HT1080 (cell line): ENCODE measurements at places on chromosomes 2 and 18. TPM values are rescaled to one million over a fixed set of nuclear protein-coding genes. Genes with fewer than 3 reads are reported as not detected.

C18orf54 gene
- 7.7 and 8.2 TPM in 2 replicates for total RNA-seq

KCNJ3 gene
- total RNA-seq: 0.37 TPM in 1 of 2 replicates, not detected in the other

CABYR gene
- total RNA-seq: 1.0 TPM in 1 of 2 replicates, not detected in the other

DNA sequence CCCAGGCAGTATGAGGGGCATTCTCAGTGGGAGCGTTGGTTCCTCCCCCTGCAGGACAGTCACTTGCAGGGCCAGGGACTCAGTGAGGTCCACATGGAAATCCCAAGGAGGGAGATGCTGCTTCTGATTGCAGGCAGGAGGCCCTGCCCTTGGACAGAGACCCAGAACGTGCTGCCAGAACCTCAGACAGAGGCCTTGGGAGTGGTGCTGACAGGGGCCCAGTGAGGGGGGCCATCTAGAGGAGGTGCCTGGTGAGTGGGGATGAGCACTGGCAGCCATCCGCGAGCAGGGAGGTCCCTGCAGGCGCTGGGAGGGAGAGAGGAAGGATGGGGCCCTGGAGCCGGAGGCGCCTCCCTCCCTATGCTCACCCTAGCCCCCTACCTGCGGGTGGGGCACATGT lies 133.1 kb downstream of the DYSF start:
- no peak for DNase-seq

- DNase-seq: peak; percentile 23
Observed at GRCh38 chr2:49753344-49753985, 599.1 kb upstream of the FSHR start.

DNA sequence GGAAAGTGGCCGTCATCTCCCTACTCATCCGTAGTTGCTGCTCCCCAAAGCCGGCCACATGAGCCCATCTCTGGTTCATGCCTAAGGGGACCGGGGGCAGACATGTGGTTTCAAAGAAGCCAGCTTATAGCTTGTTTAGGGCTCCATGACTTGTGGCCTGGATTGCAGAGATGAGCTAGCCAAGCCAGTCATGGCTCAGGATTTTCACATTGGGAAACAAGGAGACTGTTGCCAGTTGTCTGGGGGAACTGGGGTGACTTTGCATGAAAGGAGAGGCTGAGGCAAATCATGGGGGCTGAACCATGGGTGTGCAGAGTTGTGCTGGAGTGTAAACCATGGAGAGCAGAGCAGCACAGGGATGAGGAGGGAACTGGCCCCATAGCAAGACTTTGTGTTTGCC lies 183.0 kb upstream of the APCDD1 start:
- no peak for DNase-seq

DNA sequence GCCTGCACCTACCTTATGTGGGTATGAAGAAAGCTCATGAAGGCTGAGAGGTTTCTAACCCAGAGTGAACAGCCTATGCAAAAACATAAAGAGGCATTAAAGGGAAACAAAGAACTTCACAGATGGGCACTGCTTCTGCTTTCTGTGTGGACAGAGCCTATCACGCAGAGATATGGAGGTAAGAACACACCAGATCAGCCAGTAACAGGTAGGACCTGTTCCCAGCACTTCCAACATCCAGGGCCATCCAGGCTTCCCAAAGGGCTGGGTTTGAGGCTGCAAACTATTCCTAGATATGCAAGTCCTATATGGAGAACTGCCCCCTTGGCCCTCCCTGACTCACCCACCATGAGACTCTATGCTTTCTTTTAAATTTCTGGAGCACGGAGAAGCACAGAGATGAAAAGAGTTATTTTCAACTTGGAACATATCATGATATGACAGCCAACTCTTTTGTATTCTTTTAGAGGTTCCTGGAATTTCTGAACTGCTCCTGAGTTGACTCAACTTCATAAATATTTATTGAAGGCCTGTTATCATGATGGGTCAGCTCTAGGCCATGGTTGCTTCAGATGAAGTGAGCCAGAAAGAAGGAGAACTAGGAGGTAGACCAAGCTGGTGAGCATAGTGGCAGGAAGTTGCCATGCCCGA lies 77.4 kb upstream of the PPP1CB start:
- no peak for DNase-seq

- DNase-seq: no peak
Observed at GRCh38 chr2:202109139-202109736, 36.2 kb downstream of the KIAA2012 start.

DNA sequence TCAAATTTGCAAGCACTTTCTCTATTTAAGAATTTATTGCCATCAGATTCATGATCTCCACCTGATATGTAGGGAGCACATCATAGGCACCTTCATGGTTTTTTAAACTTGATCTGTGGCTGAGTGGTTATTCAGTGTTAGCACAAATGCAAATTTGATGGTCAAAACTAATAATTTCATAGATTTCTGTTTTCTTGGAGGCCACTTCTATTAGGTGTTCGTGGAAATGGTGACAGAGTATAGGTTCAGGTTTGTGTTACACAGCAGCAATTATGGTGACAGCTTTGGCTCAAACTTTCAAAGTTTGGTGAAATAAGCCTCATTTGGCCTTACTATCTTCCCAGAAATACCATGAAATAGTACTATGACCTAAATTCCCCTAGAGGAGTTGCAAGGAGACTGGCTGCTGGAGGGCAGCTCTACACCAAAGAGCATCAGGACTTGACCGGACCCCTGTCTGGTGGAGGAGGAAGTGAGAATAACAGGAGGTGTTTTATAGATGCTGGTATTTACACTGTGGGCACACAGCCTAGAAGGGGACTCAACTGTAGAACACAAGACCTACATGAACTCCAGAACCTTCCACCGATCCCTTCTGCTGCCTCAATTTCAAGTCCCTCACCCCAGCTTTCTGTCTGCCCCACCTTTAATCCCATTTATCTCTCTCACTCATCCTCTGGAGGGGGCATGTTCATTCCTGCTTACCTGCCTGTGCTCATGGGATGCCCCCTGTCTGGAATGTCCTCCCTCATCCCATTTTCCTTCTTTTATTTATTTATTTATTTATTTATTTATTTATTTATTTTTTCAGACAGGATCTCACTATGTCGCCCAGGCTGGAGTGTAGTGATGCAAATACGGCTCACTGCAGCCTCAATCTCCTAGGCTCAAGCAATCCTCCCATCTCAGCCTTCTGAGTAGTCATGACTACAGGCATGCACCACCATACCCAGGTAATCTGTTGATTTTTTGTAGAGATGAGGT lies 132.9 kb upstream of the SIX2 start:
- DNase-seq: no peak

DNA sequence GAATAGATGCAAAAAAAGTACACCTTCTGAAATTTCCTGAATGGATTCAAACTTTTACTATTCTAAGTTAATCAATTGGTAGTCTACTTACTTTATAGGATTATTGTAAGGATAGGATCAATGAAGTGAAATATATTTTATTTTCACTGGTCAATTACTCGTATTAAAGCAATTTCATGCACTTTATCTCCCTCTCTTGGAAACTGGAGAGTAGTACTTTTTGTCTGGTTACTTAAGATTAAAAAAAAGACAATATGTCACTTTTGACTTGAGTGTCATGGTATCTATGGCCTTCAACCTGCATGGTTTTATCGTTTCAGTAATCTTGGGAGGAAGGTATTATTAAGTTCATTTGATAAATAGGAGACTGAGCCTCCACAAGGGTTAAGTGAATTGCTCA lies 1.0 kb upstream of the KYNU start:
- DNase-seq: no peak

- DNase-seq: no peak
Observed at GRCh38 chr2:85560812-85561279, 447 bp downstream of the GGCX start.

DNA sequence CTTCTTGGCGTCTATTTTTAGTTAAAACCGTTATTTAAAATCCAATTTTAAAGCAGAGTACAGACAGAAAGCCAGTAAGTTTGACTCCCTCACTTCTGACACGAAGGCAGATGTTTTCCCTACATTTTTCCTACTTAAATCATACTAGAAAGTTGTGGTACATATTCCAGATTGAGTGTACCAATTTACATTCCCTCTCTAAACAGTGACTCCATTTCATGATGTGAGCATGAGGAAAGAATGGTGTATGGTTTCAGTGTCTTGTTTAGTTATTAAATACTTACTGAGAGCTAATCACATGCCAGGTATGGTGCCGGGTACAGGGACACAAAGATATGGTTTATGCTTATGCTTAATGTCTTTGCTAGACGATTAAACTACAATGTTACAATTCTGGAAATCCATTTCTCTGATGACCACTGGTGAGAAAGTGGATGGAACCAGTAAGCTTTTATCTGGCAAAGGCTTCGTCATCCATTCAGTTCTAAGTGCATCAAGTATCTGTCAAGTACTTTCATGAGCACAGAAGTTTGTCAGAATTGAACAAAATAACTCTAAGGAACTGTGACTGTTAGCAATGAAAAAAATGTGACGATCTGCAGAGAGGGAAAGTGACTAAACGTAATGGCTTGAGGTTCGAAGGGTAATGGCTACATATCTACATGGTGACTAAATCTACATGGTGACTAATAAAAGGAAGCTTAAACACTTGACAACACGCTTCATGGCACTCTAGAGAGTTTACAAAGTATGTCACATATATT lies 25.7 kb downstream of the MAP4K3 start:
- DNase-seq: peak; percentile 91
